Stimulated activated CD4-positive, alpha-beta T cell treated with anti-CD3 and anti-CD28 coated beads, Interleukin-1b, Interleukin-23, amount 100 ng/mL, for 4 hours (primary cell): ENCODE measurements at places on chromosomes 7 and 10.

- no peak for DNase-seq
These were observed at the start of gene HOXA3 for GRCh38 chr7:27151931-27152815. Gene HOXA3 (minus strand): TSS chr7:27152583. CDS start chr7:27110640, 41,943 bp downstream.

DNA sequence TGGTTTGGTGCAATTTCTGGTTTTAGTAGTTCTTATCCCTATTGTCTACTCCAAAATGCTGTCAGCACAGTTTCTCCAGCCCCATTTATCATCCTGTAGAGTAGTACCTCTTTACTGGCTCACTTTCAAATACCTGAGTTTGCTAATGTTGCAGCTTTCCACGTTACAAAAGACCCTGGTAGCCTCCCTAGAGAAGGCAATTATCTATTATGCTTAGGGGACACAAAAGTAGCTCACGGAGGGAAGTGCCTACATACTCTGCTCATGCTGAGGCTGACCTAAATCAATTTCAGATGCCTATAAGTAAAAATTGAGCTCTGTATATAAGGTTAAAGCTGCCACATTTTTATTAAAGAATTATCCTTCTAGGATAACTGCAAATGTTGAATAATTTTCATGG lies 603.6 kb downstream of the CNTNAP2 start:
- DNase-seq: no peak

DNA sequence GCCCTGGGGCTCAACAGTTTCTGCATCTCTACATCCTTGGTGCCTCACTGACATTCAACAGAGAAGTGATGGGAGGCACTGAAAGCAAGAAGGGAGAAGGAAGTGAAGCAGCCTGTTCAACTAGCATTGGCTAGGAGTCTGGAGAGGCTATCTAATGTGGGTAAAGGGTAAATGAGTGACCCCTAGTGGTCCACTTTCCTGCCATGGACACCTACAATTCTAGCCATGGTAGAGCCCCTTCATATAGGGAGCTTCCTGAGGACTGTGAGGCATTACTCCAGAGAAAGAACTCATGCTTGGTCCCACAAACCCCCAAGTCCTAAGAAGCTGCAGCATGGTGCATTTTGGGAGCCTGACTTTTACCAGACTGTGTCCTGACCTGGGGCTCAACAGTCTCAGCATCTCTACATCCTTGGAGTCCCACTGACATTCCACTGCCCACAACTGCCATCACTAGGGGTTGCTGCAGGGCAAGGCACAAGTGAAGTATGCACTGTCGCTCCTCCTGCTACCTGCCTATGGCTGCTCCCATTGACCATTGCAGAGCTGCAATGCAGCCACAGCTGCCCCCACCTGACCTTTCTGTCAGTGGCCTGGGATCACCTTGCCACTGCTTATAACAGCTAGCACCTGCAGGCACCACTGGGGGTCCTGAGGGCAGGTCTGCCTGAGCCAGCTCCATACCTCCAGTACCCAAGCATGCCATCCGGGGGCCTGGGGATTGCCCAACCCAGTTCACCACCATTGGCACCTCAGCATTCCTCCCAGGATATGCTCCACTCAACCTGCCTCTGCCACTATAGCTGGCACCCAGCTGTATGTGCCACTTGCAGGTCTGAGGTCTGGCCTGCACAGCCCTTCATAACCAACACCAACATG lies 44.1 kb upstream of the CDK6 start:
- no peak for DNase-seq

DNA sequence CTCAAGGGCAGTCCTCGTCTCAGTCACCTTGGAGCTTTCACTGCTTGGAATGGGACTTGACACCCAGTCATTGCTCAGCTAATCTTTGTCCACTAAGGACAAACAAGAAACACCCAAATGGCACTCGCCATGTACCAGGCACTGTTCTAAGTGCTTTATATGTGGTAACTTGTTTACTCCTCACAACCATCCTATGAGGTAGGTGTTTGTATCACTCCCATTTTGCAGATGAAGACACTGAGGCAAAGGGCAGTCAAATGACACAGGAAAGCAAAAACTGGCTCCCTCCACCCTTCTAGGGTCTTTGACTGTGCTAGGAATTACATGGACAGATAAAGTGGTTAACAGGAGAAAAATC lies 24.7 kb downstream of the DNAJB12 start:
- no peak for DNase-seq

DNA sequence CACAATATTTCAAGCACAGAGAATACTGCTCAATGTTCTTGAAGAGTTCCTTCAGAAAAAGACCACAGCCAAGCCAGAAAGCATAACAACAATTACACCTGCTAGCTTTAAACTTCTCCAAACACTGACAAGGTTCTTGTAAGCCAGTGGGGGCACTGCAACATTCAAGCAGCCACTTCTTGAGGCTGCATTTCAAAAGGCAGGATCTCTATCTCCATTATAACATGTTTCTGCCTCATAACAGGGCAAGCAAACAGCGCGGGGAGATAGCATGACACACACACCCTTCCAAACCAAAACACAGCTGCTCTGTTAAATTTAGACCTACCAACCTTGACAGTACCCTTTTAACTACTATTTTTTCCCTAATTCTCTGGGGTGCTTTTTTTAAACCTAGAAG lies 30.8 kb downstream of the CHCHD3 start:
- DNase-seq: no peak

DNA sequence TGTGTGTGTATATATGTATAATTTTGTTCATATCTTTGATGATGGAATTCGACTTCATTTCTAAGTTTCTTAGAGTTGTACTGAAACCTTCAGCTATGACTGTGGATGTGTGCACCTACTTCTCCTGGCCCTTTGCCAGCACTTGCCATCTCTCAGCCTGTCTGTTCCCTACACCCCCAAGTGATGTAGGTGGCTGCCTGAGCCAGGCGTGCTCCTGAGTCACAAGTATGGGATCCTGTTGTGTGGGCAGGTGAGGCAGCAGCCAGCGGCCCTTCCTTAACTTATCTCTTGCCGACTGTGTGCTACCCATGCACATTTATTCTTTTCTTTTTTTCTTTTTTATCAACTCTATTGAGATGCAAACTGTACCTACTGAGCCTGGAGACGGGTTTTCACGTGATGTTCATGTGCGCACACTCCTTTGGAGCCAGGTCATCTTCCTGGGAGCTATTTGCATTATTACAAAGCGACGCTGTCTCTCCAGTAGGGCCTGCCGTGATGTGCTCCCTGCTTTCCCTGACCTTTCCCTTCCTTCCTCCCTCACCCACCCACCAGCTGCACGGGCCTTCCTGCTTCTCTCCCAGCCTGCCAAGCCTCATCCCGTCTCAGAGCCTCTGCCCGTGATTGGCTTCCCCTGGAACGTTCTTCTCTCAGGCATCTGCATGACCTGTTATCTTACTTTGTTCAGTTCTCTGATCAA lies 31.3 kb upstream of the GALNT11 start:
- no peak for DNase-seq

GRCh38 chr10:3853016-3853415 lies 68.0 kb upstream of the KLF6 start:
- DNase-seq: no peak

GRCh38 chr7:126411821-126412383 lies 840.8 kb downstream of the GRM8 start:
- DNase-seq: no peak

DNA sequence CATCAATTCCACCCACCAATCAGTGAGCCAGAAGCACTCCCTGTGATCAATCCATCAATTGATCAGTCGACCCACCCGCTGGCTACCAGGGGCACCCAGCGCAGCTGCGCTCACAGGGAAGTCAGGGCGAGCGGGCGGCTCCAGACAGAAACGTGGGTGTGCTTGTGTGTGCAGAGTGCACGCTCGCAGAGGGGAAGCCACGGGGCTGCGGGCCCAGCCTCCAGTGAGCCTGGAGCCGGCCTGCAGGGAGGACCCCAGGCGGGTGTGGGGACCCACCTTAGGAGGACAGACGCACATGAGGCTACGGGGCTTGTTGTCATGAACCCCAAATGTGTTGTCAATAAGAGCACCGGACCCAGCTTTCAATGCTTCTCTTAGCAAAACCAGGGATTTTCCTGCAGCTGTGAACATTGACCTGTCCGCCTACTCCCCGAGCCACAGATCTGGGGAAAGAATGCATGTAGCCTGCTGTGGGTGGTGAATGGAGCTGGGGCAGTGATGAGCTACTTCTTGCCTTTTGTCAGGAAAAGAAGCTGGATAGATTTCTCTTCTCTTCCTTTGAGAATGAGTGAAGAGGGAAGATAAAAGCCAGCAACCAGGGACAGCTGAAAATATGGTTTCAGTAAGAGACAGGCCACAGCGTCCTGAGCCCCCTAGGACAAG lies 497.8 kb downstream of the DNAJB6 start:
- no peak for DNase-seq

DNA sequence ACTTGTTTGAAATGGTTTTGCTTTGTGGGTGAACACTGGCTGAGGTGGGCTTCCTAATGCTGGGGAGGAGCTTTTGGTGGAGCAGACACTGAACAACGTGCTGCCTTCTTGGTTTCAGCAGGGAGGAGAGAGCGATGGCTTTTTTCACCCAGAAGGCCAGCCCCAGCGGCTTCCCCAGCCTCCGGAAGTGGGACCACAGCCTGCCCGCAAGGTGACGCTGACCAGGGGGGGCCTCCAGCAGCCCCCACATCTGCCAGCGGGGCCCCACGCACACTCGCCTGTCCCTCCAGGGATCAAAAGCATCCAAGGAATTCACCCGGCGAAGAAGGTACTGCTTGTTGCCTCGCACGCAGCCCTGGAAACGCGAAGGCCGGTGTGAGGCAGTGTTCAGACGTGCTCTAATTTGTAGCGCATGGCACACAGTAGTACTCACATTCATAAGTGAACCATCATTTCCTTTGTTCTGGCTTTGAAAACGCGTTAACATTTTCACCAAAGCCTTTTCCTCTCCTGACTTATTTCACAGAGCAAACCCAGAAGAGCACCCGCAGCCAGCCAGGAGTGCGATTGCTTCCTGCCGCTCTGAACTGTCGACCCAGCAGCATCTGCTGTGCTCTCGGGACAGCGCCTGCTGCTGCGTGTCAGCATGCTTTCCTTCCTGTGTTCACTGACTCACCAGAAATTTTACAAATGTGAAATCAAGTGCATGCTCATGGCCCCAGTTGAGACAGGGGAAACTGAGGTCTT lies 48.4 kb downstream of the SHH start:
- peak; percentile 27 for DNase-seq

DNA sequence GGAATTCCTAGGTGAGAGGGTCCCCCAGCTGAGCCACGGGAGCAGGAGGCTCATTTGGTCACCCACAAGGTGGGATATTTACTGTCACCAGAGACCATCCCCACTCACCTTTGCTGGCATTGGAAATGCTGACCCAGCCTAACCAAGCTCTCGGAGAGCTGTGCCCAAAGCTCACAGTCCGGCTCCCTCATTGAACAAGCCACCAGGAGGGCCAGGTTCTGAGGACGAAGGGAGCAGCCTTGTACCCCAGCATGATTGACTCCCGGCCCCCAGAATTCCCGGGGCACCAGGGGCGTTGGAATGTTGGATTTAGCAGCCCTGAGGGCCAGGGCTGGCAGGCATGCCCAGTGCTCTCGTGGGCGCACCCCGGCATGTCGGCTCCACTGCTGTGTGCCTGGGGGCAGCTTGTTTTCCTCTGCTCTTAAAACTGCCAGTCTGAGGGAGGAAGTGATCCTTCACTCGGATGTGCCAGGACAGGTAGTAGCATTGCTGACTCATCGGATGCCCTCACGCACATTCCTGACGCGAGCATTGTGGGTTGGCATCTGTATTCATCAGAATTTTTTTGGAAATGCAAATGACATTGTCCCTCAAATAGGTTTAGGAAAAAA lies 23.3 kb downstream of the CLIP2 start:
- no peak for DNase-seq

GRCh38 chr10:110870823-110871297 lies 868 bp upstream of the PDCD4 start:
- no peak for DNase-seq

- DNase-seq: no peak
These were observed 227.4 kb downstream of the TCERG1L start for GRCh38 chr10:131083915-131084790.

DNA sequence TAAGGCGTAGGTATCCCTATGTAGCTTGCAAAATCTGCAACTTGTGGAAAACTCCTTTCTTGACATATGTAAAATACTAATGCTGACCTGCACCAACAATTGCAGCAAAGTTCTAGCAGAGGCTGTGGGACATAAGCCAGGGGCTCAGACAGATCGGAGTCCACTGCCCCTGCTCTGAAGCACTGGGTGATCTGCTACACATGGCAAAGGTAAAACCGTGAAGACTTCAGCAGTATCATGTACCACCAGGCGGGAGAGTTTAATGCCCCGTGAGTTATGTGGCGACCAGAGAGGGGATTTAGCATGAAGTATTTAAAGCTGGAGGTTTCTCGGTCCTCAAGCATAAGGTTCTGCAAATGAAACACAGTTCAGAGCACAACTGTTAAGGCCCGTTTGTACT lies 76.4 kb downstream of the ABCC2 start:
- DNase-seq: no peak

- DNase-seq: no peak
These were observed 171.1 kb downstream of the GRM3 start for GRCh38 chr7:86814661-86815379.

DNA sequence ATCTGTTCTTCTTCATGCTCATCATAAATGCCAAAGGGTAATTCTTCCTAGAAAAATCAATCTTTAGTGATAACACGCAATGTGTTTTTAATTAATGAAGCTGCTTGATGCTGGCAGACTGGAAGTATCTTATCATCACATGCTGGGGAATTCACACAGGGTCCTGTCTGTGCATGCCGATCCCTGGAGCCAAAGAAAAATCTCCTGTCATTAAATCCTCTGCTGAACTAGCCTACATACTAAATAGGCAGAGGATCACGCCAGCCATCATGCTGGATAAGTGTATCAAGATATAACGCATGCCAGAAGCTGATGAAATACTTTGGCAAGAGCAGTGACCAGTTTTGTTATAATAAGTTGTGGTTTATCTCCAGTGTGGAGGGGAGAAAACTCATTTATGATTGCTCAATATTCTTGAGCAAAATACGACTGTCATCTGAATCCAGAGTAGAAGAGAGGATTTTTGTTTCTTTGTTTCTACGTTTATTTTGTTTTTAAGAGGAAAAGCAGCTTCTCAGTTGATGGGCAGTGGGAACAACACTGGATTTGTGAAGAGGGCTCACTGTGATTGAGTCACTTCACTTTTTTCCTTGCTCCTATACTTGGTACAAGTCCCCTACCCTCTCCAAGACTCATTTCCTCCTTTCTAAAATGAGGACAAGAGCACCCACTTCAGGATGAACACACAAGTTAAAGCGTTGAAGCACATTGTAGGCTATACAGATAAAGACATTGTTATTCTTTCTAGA lies 649.1 kb downstream of the TNS3 start:
- DNase-seq: no peak

GRCh38 chr7:16668049-16668858 lies 22.3 kb downstream of the BZW2 start:
- no peak for DNase-seq

- peak; percentile 40 for DNase-seq
These were observed 1.3 kb upstream of the ARID5B start for GRCh38 chr10:61899997-61900828.

GRCh38 chr10:3409928-3410327 lies 237.3 kb upstream of the PITRM1 start:
- no peak for DNase-seq

DNA sequence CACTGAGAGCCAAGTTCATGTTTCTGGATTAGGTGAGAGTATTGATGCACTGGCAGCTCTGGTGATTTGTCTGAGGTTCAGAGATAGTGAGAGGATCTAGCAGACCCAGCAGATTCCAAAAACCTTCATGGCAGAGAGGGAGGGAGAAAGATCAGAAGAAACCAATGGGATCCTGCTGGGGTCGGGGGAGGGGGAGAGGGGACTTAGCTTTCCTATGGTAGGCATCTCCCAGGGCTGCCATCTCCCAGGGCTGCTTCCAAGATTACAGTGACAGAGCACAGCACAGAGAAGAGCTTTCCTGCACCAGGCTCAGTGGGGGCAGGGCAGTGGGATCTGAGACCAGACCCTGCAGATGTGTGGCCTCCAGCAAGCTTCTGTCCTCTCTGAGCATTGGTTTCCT lies 76.8 kb upstream of the GDF10 start:
- no peak for DNase-seq
